Activated B cell treated with CpG ODN at 0.5 μM for 24 hours (primary cell): ENCODE measurements at places on chromosomes 6 and 20. TPM values are rescaled to one million over a fixed set of nuclear protein-coding genes. Genes with fewer than 3 reads are reported as not detected.

The CALHM6 gene
- 15.0 and 16.5 TPM in 2 replicates for total RNA-seq

- DNase-seq: no peak
Observed at GRCh38 chr20:7859356-7859802, 80.9 kb downstream of the HAO1 start.

DNA sequence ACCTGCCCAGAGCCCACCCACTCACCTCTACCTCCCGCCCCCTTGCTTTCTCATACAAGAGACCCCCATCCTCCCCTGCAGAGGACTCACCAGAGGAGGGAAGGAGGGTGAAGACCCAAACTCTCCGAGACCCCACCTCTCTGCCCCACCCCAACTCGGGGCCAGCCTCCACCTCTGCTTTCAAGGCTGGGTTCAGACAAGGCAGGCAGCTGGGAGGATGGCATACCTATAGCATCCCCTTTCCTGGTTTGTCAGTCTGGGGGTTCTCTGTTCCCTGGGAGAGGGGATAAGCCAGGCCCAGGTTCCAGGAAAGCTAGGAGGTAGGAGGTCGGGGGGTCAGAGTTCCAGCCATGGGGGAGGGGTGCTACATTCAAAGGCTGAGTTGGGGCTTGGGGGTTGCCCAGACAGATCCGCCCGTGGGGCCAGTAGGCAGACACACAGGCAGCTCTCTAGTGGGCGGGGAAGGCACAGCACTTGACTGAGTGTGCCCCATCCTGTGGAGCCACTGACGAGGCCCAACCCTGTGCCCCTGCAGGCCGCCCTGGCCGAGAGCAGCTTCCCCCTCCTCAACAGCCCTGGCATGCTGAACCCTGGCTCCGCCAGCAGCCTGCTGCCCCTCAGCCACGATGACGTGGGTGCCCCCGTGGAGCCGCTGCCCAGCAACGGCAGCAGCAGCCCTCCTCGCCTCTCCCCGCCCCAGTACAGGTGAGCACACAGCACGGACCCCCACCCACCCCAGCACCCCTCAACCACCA lies 40.8 kb upstream of the MDFI start:
- DNase-seq: no peak

GRCh38 chr20:29742699-29743100 lies 1514.8 kb upstream of the DEFB115 start:
- DNase-seq: no peak

GRCh38 chr6:16400248-16400760 lies 161.9 kb downstream of the GMPR start:
- DNase-seq: no peak

DNA sequence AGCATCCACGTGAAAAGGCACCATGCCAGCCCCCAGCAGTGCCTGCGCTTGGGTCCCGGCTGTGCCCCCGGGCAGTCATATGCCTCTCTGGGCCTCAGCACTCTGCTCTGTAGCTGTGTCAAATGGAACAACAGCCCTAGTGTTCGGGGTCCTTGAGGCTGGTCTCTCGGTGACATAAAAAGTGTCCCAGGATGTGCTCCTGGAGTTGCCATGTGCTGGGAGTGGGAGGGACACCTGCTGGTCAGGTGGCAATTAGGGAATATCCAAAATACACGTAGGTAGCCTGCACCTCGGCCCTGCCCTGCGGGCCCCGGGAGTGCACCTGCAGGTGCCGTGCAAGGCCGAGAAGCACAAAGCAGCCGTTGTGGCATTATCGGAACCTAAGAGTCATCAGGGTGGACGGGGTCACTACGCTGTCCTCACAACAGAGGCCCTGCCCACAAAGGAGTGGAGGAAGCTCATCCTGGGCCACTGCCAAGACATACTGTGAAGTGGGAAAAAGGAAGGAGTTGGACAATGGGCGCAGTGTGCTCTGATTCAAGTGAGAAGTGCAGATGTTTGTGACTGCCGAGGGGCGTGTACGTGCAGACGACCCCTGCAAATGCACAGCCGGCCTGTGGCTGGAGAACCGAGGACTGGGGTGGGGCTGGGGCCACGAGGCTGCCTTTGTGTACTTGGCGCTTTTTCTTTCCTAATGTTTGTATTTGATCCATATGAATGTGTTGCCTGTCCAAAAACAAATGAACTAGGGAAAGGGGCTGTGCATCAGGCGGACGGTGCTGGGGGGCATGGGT lies 24.6 kb downstream of the SLCO4A1 start:
- DNase-seq: no peak

DNA sequence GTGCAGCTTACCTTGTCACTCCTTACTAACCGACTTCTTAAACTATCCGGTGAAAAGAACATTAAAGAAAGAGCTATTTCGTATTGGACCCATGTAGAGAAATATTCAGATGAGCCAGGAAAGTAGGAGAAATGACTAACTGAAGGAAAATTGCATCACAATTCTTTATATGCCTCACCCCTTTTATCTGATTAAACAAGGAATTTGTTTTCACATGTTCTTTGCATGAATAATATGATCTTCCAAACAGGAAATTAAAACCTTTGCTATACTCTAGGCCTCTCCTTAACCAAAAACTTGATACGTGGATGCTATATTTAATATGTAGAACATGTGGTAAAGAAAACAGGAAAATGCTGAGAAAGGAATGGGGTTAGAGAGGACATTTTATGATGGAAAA lies 41.9 kb upstream of the LRRC1 start:
- DNase-seq: no peak

GRCh38 chr20:43904827-43905177 lies 9.8 kb upstream of the TOX2 start:
- DNase-seq: no peak

DNA sequence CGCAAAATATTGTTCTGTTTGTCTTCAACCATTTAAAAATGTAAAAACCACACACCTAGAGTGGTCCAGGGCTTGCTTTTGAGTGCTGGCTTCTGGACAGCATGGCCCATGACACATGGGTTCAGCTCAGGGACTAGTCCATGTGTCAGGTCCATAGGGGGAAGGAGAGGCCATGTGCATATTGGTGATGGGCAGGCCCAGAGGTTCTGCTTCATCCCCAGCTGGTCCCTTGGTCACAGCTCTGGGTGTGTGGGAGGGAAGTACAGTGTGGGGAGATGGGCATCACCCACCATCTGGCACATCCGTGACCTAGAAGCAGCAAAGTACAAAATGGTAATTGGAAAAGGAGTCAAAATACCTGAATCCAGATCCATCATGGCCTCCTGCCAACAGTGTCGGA lies 50.7 kb downstream of the STK35 start:
- DNase-seq: no peak
